ENCODE measurements at places on chromosomes 1 and 21.
A peak's percentile ranks its signal among the peaks of the same experiment; 100 is the strongest.

- no peak for DNase-seq
Measured at GRCh38 chr1:241275226-241275625, 81.8 kb downstream of the RGS7 start.

DNA sequence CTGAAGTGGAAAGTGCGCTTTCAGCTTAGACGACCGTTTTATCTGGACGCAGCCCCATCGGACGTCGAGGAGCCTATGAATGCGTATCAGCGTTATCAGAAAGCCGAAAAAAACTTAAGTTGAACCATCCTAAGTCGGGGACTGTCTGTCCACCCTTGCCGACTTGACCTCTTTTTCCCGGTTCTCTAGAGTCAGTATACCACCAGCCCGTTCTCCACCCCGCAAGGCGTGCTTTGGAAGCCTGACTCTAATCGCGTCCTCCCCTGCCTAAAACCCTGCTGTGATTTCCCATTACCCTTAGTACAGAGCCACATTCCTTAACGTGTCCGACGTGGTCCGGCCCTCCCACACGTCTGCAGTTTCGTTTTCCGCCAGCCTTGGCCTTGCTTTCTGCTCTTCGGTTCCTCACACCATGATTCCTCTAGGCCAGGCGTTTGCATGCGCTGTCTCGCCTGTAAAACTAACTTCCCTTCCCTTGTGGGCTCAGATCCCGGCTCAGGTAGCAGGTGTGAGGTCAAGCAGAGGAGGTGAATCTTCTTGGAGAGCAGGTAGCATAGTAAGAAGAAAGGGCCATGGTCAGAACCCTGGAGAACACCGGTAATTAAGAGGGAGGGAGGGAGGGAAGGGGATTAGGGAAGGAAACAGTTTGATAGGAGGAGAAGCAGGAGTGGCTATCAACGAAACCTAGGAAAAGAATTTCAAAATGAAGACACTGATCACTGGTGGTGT lies 865 bp downstream of the ADPRS start:
- DNase-seq = peak; percentile 37

DNA sequence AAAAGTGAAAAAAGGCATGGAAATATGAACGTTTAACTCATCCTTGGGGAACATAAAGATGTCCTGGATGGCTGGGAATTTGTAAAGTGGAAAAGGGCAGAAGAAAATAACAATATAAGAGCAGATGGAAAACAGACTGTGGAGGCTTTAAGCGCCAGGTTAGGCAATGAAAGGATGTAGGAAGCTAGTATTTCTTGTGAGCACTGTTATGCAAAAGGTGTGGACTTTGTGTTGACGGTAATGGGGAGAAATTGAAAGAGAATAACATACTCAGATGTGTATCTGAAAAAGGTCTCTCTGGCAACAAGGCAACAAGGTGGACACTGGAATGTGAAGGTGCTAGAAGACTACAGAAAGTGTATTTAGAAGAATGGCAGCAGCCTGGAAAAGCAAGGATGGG lies 411.8 kb downstream of the PLPP3 start:
- DNase-seq = no peak

- DNase-seq = no peak
Measured at GRCh38 chr1:66848193-66848592, 47.1 kb upstream of the INSL5 start.

Measured in activated naive CD8-positive, alpha-beta T cell treated with anti-CD3 and anti-CD28 coated beads, Interleukin-2, amount 10 ng/mL, durations not matched to agents 7 days and 5 days (primary cell).